Activated CD4-positive, alpha-beta T cell treated with anti-CD3 and anti-CD28 coated beads, Interleukin-2, Interleukin-4, amounts not matched to agents 100 ng/mL and 50 ng/mL, durations not matched to agents 16 hours and 8 hours (primary cell): ENCODE measurements at places on chromosomes 2 and 18.

GRCh38 chr18:25042641-25043051 is 309.3 kb downstream of the ZNF521 start:
- DNase-seq: no peak

DNA sequence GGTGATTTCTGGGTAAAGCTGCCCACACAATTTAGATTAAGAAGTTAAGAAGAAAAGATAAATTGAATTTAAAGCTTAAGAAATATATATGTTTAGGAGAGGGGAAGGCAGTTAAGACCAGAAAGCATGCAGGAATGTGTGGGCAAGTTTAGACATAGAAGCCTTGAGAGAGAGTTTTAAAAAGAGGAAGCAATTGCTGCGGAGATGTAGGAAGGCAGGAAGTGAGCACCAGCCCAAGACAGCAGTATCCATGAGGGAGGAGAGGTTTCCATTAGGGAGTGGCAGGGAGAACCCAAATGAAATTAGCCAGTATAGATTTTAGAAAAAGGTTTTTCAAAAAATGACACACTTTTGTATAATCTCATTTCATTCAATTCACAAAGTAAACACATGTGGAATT is 24.3 kb downstream of the DSC2 start:
- DNase-seq: no peak

GRCh38 chr2:183459466-183459865 is 335.2 kb downstream of the NUP35 start:
- DNase-seq: no peak

DNA sequence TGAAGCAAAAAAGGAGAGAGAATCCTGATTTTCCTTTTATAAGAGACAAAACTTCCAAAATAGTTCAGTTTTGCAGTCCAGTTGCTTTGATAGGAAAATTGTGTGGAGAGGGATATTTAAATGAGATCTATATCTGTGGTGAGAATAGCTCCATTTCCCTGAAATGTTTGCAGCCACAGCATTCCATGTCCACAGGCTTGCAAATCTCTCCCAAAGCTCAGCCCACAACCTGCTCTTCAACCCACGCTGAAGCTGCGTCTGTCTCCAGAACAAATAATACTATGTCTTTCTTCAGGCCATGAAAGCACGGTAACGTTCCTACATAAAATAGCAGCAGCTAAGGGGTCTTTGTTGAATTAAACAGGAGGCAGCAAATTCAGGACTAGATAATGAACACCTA is 31.8 kb downstream of the TMEM17 start:
- DNase-seq: no peak

GRCh38 chr2:31577143-31577542 is 3.6 kb downstream of the SRD5A2 start:
- DNase-seq: no peak

GRCh38 chr2:240905176-240905781 is 857 bp upstream of the CROCC2 start:
- no peak for DNase-seq

DNA sequence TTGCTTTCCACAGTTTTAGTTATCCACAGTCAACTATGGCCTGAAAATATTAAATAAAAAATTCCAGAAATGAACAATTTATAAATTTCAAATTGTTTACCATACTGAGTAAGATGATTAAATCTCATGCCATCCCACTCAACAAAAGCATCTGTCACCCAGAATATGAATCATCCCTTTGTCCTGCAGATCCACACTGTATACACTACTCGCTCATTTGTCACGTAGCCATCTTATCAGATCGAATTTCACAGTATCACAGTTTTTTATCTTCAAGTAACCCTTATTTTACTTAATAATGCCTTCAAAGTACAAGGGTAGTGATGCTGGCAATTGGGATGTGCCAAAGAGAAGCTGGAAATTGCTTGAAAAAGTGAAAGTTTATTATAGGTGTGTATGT is 291.8 kb upstream of the LRATD1 start:
- DNase-seq: no peak

GRCh38 chr2:3482363-3482821 is 36.9 kb downstream of the ADI1 start:
- no peak for DNase-seq

DNA sequence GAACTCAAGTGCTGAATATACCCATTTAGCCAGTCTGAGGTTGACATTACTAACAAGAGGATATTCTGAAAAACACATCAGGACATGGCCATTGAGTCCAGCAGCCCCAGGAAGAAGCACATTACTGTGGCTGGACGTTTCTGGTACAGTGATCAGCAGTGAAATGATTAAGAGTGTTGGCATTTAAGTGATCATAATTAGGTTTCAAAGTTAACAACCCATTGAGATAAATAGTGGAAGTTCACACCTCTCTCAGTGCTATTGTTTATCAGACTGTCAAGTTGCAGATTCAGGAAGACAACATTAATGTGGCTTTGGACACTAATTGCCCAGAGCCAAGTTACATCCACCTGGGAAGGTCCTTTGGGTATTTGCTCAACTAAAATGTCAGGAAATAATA is 139.5 kb upstream of the GAREM1 start:
- DNase-seq: no peak

- no peak for DNase-seq
Observed at GRCh38 chr2:32714521-32714920, 86.7 kb downstream of the TTC27 start.

DNA sequence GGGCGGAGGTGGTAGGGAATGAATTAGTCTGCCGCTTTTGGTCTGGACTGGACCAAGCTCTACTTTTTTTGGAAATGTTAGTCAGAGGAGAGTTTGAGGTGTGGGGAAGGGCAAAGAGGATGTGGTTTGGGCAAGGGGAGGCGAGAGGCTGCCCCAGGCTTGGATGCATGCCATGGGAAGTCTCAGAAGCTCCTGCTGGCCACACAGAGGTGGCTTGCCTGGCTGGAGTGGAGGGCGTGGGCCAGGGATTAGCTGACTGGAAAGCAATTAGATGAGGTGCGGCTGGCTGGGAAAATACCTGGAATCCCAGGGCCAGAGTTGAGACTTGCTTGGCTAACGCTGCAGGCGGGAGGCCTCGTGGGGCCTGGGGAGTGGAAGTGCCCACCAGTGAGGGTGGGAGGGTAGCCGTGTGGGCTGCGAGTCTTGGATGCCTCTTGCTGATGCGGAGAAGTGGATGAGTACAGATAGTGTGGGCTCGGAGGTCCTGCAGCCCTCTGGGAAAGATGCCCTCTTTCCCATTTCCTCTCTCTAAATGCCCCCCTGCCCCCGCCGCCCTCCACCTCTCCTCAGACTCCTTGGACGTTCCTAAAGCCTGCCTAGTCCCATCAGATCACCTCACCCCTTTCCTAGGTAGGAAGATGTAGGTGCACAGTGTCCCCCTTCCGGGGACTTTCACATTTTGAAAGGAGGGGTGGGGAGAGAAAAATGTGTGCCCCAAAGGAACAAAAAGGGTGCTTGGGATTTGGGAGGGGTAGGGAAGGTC is 117.6 kb downstream of the SMAD7 start:
- DNase-seq: peak; percentile 46

DNA sequence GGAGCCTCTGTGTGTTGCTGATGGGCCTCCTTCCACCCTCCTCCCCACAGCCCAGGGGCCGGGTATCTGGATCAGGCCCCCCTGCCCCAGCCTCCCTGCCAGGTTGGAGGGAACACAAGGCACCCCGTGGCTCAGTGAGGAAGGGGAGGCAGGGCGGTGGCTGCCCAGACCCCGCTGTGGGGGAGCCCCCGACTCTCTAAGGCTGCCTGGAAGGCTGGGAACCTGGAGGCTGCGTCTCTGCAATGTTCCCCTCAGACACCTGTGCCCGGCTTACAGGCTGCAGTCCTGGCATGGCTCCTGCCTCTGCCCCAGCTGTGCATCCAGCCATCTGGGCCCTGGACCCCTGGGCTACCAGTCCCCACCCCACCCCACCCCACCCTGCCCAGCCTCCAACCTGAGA is 438 bp upstream of the MAB21L4 start:
- DNase-seq: no peak

DNA sequence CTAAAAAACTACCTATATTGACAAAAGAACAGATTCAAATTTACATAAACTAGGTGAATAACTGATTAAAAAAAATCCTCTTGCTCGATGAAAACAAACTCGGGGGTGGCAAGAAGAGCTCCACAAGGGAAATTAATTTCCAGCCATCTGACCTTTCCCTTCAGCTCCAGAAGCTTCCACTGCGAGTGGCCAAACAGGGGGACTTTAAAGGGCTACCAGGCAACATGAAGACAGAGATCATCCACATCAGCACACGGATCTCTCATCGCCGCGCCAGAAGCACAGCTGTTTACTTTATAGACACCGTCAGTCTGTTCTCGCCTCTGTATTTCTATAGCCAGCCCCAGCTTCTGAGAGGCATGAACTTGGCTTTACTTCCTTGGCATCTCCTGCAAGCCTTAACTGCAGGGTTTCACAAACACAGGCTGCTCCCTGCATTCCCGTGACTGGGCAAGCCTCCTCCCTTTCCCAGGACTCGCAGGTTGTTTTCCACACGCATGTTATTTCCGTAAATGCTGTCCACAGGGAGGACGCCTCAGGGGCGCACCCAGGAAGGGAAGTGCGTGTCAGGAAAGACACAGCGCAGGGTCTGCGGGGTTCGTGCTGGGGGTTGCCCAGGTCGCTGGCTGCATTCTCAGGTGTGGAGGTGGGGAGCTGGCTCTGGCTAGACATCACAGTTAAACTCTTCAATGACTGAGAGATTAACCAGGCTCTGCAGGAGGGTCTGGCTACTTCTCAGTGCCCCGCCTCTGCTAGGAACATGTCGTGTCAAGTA is 85.0 kb downstream of the USP40 start:
- no peak for DNase-seq

DNA sequence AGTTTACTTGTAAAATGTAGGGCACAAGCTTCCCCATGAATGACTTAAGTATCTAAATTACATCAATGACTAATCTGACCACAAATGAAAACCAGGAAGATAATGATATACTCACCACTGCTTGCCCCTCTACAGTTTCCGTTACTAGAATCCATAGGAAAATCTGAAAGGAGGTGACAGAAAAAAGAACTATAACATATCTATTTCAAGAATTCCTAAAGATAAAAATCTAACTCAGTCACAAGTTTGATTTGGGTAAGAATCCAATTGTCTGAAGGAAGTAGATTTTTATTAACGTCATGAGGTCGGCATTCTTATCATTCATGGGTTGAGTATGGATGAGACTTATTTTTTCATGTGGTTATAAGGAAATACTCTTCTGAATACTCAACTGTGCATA is 7.8 kb downstream of the FRZB start:
- no peak for DNase-seq

DNA sequence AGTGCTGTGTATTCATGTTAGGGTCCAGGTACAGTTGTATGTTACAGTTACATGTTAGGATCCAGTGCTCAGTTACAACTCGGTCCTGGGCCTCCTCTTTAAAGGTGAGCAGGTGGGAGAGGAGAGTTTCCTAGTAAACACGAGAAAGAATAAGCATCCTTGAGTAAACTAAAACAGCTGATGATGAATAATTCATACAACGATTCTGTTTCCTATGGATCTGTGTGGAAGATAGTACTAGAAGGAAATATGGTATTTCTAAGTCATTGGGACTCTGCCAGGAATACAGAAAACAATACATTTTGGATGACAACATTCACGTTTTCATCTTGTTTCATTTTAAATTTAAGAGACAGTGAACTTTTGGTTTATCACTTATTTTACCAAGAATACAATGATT is 29.5 kb downstream of the SNTG2 start:
- DNase-seq: no peak

DNA sequence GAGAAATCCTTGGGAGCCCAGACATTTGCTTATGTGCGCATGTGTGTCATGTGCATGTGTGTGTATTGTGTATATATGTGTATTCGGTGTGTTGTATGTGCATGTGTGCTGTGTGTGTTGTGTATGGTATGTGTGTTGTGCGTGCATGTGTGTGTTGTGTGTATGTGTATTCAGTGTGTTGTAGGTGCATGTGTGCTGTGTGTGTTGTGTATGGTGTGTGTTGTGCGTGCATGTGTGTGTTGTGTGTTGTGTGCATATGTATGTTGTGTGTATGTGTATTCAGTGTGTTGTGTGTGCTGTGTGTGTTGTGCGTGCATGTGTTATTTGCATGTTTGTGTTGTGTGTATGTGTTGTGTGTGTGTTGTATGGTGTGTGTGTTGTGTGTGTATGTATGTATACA is 136.9 kb downstream of the SH3RF3 start:
- DNase-seq: no peak

DNA sequence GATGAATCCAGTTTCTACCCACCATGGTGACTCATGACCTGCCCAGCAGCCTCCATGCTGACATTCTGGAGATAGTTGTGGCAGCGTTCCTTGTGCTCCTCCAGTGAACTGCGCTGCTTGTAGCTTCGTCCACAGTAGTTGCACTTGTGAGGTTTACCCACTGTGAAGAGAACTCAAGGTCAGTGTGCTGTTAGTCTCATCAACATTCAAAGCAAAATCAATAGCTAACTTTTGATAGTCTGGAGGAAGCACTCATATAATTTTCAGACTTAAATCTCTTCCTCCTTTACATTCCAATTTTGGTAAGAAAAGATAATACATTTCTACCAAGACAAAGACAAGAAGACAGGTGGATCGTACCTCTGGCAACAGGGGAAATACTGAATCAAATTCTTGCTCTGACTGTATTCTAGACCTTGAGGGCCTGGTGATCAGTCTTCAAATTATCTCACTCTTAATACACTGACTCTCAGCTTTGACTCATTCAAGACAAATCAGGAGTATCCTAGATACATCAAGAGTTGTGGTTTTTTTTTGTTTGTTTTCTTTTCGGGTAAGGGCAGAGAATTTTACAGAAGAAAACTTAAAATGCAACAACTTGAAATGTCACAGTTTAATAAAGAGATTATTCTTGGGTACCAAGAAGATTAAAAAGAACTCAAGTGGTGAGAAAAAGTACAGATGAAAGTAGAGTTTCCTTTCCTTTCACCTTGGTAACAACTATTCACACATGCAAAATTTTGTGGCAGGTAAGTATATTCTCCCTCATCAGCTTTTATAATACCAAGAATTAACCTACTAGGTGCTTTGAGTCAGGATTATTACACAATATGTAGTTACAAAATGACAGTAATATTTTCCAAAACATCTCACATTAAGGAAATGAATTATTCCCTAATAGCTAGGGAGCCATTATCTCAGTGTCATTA is 129.2 kb downstream of the IKZF2 start:
- peak; percentile 71 for DNase-seq

- DNase-seq: no peak
Observed at GRCh38 chr2:19916385-19916950, 14.7 kb upstream of the TTC32 start.
